GM23248 (cell line): ENCODE measurements at places on chromosomes 16 and 17.

DNA sequence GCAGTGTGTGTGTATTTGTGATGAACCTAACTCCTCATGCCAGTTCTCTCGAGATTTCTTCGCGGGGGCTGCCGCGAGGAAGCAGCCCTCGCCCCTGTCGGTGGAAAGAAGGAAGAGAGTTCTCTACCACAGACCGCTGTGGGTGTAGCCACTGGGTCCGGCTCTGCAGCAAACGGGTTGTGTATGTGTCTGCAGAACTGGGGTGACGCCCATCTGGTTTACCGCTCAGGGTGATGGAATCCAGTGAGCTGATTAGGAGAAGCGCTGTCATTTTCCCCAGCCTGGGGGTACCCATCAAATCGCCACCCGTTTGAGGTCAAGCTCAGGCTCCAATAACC, 7.7 kb downstream of the CORO6 start:
- peak; percentile 81 for DNase-seq

DNA sequence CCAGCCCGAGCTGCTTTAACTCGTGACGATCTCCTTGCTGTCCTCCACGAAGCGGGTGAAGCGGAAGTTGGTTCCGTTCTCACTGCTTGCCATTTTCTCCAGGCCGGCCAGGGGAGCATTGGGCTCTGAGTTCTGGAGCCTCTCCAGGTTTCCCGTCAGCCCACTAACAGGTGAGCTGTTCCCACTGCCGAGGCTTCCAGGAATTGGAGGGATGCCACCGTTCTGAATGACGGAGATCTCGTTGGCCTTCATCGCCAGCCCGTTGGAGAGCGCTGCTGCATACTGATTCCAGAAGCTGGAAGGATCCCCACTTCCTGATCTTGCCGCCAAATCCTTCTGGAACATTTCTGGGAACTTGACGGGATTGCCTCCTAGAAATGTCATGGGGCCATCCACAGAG, 14.0 kb downstream of the SALL1 start:
- DNase-seq, result no peak

DNA sequence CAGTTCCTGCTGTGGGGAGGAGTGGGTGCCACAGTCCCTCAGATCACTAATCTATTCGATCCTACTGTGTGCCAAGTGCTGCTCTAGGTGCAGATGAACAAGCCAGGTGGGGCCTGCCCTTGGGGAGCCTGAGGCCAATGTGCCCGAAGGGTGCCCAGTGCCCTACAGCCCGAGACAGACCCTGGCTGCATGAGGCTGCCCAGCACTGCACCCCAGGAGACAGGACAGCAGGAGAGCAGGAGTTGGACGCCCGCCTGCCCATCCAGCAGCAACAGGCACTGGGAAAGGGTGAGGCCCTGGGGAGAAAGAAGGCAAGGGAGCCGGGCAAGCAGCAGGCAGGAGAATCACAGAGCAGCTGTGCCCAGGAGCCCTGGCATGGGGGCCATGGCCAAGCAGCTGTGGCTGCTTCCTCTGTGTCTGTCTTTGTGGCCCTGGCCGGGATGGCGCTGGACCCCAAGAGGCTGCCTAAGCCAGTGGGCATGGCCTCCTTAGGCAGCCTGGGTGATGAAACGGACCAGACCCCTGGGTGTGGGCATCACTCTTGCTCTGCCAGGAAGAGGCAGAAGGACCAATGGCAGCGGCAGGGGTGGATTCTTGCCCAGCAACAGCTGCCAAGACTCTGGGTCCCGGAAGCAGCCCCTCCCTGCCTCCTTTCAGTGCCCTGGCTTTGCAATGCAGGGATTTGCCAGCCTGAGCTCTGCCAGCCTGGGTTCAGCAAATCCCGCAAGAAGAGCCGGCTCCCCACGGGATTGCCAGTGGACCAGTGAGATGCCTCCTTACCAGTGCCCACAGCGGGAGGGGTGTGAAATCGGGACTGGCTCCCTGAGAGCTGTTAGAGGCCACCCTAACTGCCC, 179.6 kb upstream of the TNRC6C start:
- peak; percentile 21 for DNase-seq

- DNase-seq, result peak; percentile 88
Measured at GRCh38 chr17:63369233-63369632, 76.9 kb downstream of the CYB561 start.

- DNase-seq, result no peak
Measured at GRCh38 chr16:72840631-72841381, 207.1 kb downstream of the ZFHX3 start.

- DNase-seq, result no peak
Measured at GRCh38 chr16:48269011-48269410, 21.7 kb upstream of the ABCC11 start.

GRCh38 chr16:11582157-11582814, 4.4 kb downstream of the LITAF start:
- no peak for DNase-seq

- DNase-seq, result no peak
Measured at GRCh38 chr17:21352221-21352980, 23.8 kb upstream of the KCNJ12 start.

- no peak for DNase-seq
Measured at GRCh38 chr17:38724337-38724988, 5.7 kb upstream of the CISD3 start.

DNA sequence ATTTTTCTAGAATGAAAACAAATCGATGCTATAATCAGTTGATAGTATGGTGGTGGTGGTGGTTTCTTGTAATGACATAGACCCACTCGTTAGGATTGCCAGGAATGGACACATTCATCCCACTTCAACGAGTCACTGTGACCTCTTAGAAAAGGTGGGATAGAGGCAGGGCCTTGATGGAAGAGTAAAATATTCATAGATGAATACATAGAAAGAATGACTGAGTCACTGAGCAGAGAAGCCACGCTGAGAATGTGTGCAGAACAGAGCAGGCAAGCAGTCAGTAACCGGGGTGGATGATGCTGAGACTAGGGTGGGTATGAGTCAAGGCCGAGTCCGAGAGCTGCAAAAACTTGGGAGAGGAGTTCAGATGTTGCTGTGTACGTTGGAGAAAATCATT, 129.9 kb downstream of the PITPNC1 start:
- peak; percentile 92 for DNase-seq

GRCh38 chr17:57412520-57413096, 156.3 kb downstream of the MSI2 start:
- DNase-seq, result no peak

GRCh38 chr16:54174750-54175149, 111.8 kb downstream of the IRX3 start:
- no peak for DNase-seq

DNA sequence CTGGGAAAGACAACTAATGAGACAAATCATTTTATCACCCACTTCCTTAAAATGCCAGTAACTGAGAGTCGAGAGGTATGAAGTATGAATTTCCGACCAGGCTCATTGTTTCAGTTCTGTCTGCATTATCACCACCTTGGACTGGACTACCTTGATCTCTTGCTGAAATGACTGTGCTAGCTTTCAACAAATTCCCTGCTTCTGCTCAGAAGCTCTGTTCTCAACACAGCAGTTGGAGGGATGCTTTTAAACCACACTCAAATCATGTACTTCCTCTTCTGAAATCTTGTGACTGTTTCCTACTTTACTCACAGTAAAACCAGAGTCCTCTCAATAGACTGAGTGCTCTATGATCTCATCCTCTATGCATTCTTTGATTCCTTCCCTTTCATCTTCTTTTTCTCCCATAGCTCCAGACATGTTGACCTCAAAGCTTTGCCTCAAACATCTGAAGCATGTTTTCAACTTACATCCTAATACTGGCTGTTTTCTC, 195.8 kb downstream of the KCNJ2 start:
- DNase-seq, result peak; percentile 57

DNA sequence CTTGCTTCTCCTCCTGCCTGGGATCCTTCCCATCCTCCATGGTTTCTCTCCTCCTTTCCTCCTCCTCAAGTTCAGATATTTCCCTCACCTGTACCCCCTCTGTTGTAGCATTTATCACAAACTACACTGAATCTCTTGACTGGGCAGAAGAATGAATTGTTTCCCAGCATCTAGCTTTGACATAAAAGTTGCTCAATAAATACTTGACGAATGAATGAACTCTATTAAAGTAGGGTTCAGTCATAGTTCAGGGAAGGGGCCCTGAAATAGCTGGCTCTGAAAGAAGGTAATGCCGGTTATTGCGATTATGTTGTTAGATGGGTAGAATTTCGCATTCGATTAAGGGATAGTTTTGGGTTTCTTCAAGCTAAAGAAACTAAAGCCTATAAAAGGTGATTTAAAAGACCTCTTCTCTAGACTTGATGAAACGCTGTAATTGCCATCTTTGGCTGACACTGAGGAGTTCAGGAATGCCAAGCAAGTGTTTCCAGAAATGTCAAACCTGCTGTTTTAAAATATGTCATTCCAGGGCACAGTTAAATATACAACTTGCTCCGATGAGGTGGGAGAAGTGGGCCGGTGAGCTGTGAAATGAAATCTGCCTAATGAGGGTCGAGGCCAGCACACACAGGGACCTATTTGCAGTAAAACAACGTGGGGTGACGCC, 1.0 kb upstream of the CPD start:
- DNase-seq, result peak; percentile 20

GRCh38 chr16:1184156-1184868, 31.4 kb downstream of the CACNA1H start:
- DNase-seq, result no peak

DNA sequence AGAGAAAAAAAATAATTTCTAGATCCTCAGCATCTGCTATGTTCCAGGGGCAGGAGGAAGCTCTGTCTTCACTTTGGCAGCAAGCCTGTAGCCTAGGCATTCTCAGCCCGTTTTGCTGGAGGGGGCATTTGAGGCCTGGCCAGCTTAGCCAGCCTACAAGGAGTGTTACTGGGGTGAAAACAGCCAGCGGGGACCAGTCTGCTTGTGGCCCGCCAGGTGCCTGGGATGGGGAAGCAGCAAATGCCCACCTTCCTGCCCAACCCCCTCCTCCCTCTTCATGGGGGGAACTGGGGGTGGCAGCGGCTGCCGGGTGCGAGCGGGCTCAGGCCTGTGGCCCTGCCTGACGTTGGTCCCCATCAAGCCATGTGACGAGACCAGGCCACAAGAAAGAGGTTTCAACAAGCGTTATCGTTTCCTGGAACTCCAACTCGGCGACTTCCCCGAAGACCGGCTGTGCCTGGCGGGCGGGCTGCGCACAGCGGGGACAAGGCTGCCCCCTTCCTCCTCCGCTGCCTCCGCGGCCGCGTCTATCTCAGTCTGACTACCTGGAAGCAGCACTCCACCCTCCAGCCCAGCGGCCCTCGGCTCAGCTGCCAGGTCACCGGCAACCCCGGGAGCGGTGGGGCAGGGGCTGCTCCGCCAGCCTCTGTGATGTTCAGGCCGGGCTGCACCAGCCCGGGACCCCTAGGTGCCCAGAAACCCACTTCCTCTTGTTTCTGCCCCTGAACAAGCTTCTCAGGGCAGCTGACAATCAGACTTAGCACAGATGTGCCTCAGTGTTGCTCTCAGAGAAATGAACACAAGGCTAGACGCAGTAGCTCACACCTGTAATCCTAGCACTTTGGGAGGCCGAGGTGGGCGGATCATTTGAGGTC, 22.9 kb downstream of the SOCS1 start:
- DNase-seq, result no peak

DNA sequence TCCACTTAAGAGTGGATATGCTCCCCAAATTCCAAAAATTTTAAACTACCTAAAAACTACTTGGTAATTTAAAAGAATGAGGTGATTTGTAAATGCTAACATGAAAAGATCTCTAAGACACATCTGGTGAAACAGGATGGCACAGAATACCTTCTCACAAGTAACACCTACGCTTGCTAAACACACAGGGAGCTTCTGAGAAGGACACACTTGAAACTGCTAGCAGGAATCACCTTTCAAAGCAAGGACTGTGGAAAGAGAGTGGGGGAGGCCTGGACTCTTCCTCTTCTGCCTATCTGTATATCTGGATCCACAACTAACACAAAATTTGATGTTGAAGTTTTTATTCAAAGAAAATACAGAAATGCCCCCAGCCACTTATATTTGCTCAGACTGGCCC, 52.4 kb downstream of the CYTH1 start:
- no peak for DNase-seq

DNA sequence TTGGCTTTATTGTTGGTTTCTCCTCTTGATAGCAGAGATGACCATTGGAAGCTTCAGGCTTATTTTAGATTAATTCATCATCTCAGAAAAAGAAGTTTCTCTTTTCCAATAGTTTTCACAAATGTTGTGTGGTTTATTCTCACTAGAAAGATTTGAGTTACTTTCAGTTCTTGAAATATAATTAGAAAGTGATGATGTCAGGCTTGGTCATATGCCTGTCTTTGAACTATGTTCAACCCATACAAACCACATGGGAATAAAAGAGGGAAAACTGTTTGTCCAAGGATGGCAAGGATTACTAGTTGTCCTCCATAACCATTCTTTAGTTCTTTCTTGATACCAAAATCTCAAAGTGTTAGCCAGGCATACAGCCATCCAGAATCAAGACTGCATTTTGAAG, 3.7 kb upstream of the HS3ST2 start:
- DNase-seq, result no peak

- peak; percentile 92 for DNase-seq
Measured at GRCh38 chr17:67994817-67995569, 1.3 kb downstream of the C17orf58 start.

GRCh38 chr17:72365857-72366414, 245.1 kb downstream of the SOX9 start:
- peak; percentile 25 for DNase-seq

GRCh38 chr17:78759203-78759968, 22.7 kb downstream of the CYTH1 start:
- DNase-seq, result no peak

- no peak for DNase-seq
Measured at GRCh38 chr17:80277751-80278671, 17.4 kb downstream of the RNF213 start.

GRCh38 chr16:13521356-13521755, 398.6 kb upstream of the ERCC4 start:
- no peak for DNase-seq

GRCh38 chr16:54867302-54867832, 63.3 kb upstream of the IRX5 start:
- peak; percentile 3 for DNase-seq

GRCh38 chr16:88719267-88719932, 13.1 kb downstream of the CTU2 start:
- no peak for DNase-seq

GRCh38 chr17:12928736-12929135, 89.1 kb downstream of the ELAC2 start:
- DNase-seq, result peak; percentile 18

DNA sequence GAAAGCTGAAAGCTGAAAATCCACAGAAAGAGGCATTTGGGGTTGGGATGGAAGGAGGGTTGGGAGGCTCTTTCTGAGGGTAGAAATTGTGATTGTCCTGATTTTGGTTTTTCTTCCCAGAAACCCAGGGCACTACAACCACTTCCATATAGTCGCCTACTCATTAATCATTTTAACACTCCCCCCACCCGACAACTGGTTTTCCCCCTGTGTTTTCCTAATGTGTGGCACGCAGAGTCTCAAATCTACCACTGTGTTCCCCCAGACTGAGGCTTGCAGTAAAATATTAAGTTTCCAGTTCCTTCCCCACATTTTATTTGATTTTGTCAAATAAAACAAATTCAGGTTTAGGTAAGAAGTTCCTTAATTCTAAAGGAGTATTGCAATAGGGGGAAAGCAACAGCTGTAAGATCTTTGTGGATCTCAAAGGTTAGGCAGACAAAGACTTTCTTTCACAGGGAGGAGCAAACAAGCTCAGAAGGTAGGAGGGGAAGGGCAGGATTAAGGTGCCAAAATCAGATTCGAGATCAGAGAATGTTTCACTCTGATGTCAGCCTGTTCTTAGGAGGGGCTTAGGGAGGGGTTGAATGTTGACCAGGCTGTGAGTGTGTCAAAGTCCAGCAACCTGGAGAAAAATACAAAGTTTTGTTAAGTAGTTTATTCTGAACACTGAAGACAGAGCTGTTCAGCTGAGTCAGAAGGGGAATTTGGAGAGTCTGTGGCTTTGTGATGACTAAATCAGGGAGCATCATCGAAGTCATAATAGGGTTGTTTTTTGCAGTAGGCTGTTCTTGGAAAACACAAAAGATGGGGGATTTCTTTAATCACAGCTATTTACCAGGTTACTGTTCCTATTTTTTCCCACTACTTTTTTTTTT, 3.6 kb downstream of the ZNF267 start:
- DNase-seq, result peak; percentile 92
